Upper lobe of left lung (tissue), 6 donors: ENCODE measurements at places on chromosomes 3 and 15. TPM values are rescaled to one million over a fixed set of nuclear protein-coding genes. Genes with fewer than 3 reads are reported as not detected.
A peak's percentile ranks its signal among the peaks of the same experiment; 100 is the strongest.

The SLC6A11 gene
- total RNA-seq = not detected

- H3K4me3 ChIP-seq = no peak overlapping the region
- no peak overlapping the region for H3K27ac ChIP-seq
- H3K4me1 ChIP-seq = peaks cover 7% of the 10 kb centered on the region
- H3K36me3 ChIP-seq = no peaks in the 10 kb centered on the region
- no peaks in the 10 kb centered on the region for H3K27me3 ChIP-seq
- DNase-seq = no peak
Measured at GRCh38 chr3:11236588-11237461, 35.4 kb upstream of the ATG7 start.

DNA sequence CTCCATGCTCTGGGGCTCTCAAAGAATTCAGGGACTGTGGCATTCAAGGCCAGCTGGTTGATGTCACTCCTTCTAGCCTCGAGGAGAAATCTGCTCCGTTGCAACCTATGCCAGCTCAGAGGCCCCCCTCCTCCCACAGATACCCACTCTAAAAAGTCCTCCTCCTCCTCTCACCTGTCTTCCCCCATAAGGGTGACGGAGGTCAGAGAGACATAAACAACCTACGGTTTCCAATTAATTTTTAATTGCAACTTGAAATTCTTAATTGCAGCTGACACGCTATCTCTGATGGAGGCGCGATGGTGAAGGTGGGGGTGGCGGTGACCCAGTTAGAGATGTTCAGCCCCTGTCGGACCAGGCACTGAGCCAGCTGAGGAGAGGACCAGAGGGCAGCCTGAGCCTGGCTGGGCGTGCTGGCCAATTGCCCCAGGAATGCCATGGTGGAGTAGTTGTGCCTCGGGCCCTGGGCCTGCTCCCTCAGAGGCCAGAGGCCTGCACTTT lies 43.2 kb upstream of the INSYN1 start:
- DNase-seq = no peak
- H3K36me3 ChIP-seq = no peaks in the 10 kb centered on the region
- no peaks in the 10 kb centered on the region for H3K4me1 ChIP-seq
- H3K27me3 ChIP-seq = no peaks in the 10 kb centered on the region

DNA sequence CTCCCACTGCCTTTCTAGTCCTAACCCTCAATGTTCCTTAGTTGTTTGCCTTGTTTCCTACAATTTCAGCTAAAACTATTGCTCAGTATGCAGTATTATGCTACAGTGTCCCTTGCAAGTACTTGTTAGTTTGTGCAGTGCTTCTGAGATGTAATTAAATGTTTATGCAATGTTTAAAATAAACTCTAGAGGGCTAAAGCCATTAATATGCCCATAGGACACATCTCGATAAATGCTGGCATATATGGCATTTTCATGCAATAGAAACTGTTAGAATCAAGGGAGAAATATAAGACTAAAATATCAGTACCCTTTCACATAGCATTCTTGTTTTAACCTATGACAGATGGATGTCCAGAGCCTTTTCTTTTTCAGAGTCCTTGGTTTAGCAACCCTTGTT lies 59.8 kb upstream of the ACKR4 start:
- no peak overlapping the region for H3K27ac ChIP-seq
- no peak for DNase-seq
- H3K4me1 ChIP-seq = no peaks in the 10 kb centered on the region
- H3K27me3 ChIP-seq = no peaks in the 10 kb centered on the region

DNA sequence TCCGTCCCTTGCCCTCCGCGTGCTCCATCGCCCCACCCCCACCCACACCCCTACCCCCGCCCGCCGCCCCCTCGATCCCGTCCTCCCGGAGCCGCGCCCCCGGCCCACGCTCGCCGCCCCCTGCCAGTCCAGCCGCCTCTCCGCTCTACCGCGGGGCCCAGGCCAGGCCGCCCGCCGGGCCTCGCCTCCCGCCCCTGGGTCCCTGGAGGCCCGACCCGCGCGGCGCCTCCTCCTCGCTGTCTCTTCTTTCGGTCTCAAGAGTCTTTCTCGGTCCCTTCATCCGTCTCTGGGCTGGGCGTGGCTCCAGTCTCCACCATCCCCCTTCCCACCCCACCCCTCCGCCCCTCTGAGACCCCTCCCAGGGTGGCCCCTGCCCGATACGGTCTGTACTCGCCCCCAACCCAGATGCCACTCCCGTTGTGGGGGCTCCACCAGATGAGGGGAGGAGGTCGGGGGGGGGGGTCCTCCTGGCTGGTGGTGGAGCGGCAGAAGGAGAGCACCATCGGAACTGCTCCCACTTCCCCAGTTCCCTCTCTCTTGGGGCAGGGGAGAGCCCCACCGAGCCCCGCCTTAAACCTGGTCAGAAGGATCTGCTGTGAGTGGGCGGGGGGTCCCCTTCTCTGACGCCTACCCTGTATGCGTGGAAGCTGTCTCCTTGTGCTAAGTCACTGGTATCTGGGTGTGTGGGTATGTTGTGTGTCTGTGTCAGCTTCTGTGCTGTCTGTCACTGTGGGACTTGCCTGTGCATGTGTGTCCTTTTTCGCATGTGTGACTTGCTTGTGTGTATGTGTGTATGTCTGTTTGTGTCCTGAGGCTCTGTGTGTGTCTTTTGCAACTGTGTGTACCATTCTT lies 1.0 kb downstream of the PRKCD start:
- peaks cover 39% of the 10 kb centered on the region for H3K4me1 ChIP-seq
- peak overlapping the region; percentile 59 for H3K4me3 ChIP-seq
- H3K27me3 ChIP-seq = no peaks in the 10 kb centered on the region
- peak overlapping the region; percentile 85 for H3K27ac ChIP-seq

GRCh38 chr3:150177673-150178381 lies 207.1 kb upstream of the PFN2 start:
- no peak for DNase-seq
- H3K27me3 ChIP-seq = no peaks in the 10 kb centered on the region
- no peak overlapping the region for H3K4me3 ChIP-seq
- no peak overlapping the region for H3K27ac ChIP-seq
- no peaks in the 10 kb centered on the region for H3K4me1 ChIP-seq
- no peaks in the 10 kb centered on the region for H3K36me3 ChIP-seq

DNA sequence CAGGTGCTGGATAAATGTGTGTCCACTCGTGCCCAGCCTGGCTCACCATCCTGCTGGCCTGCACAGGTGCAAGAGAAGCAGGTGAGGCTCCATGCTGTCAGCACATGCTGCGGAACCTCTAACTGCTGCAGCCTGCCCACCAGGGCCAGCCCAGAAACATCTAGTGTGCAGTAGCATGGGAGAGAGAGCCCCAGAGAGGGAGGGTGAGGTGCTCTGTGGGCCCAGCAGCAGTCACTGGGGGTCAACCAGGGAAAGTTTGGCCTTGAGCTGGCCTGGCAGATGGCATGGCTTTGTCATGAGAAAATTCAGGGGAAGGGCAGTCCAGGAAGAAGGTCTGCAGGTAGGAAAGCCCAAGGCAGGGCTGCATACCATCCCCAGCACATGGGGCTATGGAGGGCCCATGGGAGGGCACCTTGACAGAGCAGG lies 18.2 kb upstream of the PRR23E start:
- H3K4me3 ChIP-seq = no peak overlapping the region
- H3K27me3 ChIP-seq = no peaks in the 10 kb centered on the region
- H3K36me3 ChIP-seq = no peaks in the 10 kb centered on the region
- DNase-seq = no peak
- H3K4me1 ChIP-seq = no peaks in the 10 kb centered on the region

- no peak overlapping the region for H3K27ac ChIP-seq
- H3K36me3 ChIP-seq = no peaks in the 10 kb centered on the region
- DNase-seq = no peak
- H3K4me1 ChIP-seq = no peaks in the 10 kb centered on the region
Measured at GRCh38 chr3:143241481-143241951, 121.9 kb downstream of the CHST2 start.

- H3K4me3 ChIP-seq = no peak overlapping the region
- H3K4me1 ChIP-seq = peaks cover under 1% of the 10 kb centered on the region
- DNase-seq = no peak
- no peaks in the 10 kb centered on the region for H3K36me3 ChIP-seq
Measured at GRCh38 chr15:73746883-73747282, 6.3 kb downstream of the INSYN1 start.

DNA sequence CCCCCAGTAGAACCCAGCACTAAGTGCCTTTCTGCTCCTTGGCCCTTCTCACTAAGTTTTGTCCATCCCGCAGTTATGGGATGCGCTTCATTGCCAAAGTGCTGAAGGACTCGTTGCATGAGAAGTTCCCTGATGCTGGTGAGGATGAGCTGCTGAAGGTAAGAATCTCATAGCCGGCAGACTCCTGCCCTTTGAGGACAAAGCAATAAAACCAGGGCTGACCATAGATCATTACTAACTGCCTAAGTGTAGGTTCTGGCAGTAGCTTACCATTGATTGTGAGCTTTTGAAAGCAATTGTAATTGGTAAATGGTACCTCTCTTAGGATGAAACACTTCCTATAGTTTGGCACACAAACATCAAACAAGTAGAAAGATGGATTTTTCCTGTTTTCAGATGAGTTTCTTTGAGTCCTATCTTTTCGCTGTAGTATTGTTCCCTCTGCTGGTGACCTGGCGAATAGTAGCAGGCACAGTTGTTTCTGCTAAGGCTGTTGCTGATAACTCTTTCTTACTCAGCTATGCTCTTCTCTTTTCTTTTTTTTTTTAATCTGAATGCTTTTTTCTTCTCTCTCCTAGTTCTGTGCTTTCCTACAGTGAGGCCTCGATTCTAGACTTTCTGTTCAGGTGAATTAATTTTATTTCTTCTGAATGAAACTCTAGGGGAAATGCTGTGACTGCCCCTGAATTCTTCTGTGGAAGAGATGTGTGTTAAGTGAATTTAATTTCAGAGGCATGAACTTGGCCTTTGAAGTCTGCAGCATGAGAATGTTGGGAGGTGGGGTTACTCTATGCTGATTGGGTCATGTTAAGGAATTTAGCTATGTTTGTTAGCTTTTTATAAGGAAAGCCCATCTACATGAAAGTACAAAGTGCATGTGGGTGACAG lies 47.4 kb upstream of the CRTC3 start:
- no peak for DNase-seq
- peaks cover 6% of the 10 kb centered on the region for H3K4me1 ChIP-seq
- H3K27ac ChIP-seq = no peak overlapping the region
- H3K4me3 ChIP-seq = no peak overlapping the region
- H3K36me3 ChIP-seq = peaks cover 100% of the 10 kb centered on the region

GRCh38 chr3:6351752-6352151 lies 509.2 kb upstream of the GRM7 start:
- H3K27me3 ChIP-seq = no peaks in the 10 kb centered on the region
- no peaks in the 10 kb centered on the region for H3K4me1 ChIP-seq
- no peak overlapping the region for H3K27ac ChIP-seq
- H3K36me3 ChIP-seq = no peaks in the 10 kb centered on the region
- no peak for DNase-seq

DNA sequence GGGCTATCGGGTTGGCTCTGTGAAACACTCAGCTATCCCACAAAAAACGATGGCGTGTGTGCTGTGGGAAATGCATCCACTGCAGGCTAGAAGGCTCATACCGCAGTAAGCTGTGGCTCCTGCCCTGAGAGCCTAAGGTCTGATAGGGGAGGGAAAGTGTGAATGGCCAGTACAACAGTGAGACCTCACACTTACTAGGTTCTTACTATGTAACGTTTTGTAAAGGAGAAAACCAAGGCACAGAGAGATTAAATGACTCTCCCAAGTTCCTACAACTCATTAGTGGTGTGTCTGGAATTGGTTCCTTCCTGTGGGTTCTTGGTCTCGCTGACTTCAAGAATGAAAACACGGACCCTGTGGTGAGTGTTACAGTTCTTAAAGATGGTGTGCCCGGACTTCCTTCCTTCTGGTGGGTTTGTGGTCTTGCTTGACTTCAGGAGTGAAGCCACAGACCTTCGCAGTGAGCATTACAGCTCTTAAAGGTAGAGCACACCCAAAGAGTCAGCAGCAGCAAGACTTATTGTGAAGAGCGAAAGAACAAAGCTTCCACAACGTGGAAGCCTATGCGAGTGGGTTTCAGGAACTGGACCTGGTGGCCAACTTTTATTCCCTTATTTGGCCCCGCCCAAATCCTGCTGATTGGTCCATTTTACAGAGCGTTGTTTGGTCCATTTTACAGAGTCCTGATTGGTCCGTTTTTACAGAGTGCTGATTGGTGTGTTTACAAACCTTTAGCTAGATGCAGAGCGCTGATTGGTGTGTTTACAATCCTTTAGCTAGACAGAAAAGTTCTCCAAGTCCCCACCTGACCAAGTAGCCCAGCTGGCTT lies 161.7 kb downstream of the POLR2M start:
- H3K4me3 ChIP-seq = no peak overlapping the region
- H3K36me3 ChIP-seq = no peaks in the 10 kb centered on the region
- no peak for DNase-seq
- no peak overlapping the region for H3K27ac ChIP-seq

GRCh38 chr15:27977696-27978095 lies 121.4 kb downstream of the OCA2 start:
- no peak for DNase-seq
- H3K4me3 ChIP-seq = no peak overlapping the region
- H3K27me3 ChIP-seq = no peaks in the 10 kb centered on the region
- H3K4me1 ChIP-seq = no peaks in the 10 kb centered on the region
- H3K27ac ChIP-seq = no peak overlapping the region
- no peaks in the 10 kb centered on the region for H3K36me3 ChIP-seq
